ENCODE measurements at places on chromosomes 6 and 20.

- DNase-seq, result no peak
These were observed 87.7 kb downstream of the SCAND1 start for GRCh38 chr20:35866418-35867202.

DNA sequence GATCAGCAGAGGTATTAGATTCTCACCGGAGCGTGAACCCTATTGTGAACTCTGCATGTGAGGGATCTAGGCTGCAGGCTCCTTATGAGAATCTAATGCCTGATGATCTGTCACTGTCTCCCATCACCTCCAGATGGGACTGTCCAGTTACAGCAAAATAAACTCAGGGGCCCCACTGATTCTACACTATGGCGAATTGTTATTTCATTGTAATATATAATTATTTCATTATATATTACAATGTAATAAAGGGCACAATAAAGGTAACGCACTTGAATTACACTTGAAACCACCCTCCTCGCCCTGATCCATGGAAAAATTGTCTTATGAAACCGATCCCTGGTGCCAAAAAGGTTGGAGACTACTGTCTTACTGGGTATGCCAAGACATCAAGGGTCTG lies 18.6 kb downstream of the PRKN start:
- no peak for DNase-seq

DNA sequence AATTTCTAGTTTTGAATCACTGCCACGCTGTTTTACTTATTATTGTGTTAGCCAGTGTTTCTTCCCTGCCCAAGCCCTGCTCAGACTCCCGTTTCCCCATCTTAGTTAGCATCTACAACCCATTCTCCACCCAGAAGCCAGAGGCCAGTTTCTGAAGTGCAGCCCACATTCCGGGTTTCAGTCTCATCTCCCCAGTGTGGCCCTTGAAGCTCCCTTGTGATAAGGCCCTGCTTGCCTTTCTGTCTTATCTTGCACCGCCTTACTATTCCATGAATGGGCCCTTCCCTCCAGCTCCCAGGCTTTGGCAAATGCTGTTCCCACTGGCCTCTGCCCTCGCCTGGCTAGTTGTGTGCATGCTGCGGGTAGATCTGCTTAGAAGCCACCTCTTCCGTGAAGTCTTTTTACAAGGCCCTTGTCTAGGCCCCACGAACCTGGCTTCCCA lies 41.1 kb downstream of the TOX2 start:
- DNase-seq, result no peak

DNA sequence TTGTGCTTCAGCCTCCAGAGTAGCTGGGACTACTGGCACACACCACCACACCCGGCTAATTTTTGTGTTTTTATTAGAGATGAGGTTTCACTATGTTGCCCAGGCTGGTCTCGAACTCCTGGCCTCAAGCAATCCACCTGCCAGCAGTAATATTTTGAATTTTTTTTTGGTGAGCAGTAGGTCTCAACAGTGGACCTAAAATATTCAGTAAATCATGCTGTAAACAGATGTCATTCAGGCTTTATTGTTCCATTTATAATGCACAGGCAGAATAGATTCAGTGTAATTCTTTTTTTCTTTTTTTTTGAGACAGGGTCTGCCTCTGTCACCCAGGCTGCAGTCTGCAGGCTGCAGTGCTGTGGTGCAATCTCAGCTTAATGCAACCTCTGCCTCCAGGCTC lies 69.7 kb downstream of the NCOA3 start:
- no peak for DNase-seq

- DNase-seq, result no peak
These were observed 47.2 kb upstream of the FAM8A1 start for GRCh38 chr6:17552861-17553260.

DNA sequence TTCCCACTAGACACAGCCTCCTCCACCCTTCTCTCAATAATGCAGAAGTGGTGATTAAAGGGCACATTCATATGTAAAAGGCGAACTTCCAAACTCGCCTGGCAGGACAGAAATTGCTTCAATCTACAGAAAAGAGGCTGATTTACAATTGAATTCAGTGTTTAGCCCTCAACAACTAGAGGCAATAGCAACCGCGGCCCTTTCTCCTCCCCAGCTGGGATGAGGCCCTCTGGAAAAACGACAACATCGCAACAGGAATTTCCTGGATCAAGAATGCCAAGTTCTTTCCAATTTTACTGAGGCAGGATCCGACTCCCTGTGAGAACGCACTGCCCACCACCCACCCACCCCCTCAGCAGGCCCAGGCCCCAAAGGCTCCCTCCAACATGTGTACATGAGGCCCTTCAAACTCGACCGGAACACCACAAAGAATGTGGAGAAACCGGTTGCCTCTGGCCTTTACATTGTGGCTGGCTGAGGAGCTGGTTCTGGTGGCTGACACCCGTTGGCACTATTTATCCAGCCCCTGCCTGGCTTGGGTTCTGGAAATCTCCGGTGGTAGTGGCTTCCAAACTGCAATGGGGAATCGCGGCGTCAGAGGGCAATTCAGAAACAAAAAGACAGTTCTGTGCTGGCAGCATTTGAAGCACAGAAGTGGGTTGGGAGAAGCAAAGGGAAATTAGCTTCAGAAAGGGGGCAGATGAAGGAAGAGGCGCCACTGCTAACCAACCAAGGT lies 36.8 kb downstream of the ZMYND8 start:
- no peak for DNase-seq

DNA sequence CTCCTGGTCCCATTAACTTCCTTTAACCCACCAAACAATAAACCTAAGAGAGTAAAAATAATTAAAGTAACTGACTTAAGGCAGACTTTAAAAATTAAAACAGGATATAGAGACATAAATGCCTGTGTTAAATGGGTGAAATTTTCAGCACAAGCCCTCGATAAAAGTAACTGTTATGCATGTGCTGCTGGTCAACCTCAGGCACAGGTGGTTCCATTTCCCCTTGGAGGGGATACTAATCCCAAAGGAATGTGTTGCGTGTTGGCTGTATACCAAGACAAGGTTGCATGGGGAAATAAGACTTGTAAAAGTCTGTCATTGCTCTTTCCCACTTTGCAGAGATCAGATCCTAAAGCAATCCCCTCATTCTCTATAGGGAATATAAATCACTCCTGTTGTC lies 25.8 kb downstream of the HLA-A start:
- no peak for DNase-seq

DNA sequence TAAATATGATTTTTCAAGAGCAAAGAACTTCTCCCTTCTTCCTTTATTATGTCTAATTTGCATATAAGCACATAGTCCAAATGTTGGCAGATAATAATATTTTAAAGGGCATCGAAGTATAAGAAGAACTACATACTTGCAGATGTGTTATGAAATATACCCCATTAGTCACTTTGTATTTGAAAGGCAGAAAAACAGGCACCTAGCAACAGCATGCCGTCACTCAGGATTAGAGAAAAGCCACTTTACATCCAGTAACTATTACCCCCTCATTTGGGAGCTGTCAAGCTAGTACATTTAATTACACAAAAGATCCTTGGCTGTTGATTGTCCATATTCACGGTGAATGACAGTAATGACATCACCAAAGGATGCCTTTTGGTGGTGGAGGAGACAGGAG lies 99.3 kb upstream of the ARMC2 start:
- no peak for DNase-seq

Data from stimulated activated CD8-positive, alpha-beta memory T cell treated with anti-CD3 and anti-CD28 coated beads, Interleukin-4, amount 100 ng/mL, for 4 hours (primary cell).